ENCODE measurements at places on chromosomes 5 and 9.

DNA sequence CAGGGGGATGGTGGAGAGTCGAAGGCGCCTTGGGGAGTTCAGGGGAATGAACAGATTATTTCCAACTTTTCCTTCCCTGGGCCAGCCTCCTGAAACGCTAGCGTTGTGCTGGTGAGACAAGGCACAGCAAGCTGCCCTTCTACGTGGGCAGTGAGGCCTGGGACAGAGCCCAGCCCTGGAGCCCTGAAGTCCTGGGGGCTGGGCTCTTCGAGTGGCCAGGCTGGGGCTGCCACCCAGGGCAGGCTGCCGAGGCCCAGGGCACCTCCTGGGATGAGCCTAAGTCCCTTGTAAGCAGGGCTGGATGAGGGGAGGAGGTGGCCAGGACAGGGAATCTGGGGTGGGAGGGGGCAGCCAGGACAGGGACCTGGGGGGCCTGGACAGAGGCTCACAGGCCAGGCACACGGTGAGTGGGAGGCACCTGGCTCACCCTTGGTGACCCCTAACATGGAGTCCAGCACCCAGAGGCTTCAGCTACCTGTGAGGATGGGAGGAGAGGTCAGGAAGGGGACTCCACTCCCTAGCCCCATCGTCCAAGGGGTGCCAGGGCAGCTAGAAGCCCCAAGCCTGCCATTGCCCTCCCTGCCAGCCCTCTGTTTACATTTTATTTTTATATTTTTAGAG lies 1.3 kb upstream of the LCN12 start:
- DNase-seq: no peak

- DNase-seq: no peak
Measured at GRCh38 chr5:145360936-145361335, 474.2 kb downstream of the PRELID2 start.

DNA sequence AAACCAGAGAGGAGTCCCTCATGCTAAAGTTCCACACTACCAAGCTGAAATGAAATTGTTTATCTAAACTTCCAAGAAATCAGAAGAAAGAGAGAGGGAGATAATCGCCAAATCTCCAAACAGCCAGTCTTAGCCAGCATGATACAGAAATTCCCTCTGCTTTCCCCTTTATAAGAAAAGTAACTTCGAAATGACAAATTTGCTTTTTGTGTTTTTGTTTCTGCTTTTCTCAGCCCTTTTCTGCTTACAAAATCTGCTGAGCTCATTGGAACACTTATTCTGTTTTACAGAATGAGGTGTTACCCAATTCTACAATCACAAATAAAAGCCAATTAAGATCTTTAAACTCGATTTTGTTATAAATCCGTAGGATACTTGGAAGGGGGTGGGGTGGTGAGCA lies 72.9 kb downstream of the SFXN1 start:
- DNase-seq: no peak

GRCh38 chr5:153517241-153517611 lies 26.8 kb downstream of the GRIA1 start:
- no peak for DNase-seq

GRCh38 chr5:15440434-15440833 lies 59.5 kb upstream of the FBXL7 start:
- no peak for DNase-seq

GRCh38 chr5:124706729-124707361 lies 39.6 kb downstream of the ZNF608 start:
- DNase-seq: no peak

- no peak for DNase-seq
Measured at GRCh38 chr9:110978516-110978915, 59.8 kb downstream of the LPAR1 start.

GRCh38 chr5:59275510-59276324 lies 617.8 kb downstream of the PDE4D start:
- DNase-seq: no peak

DNA sequence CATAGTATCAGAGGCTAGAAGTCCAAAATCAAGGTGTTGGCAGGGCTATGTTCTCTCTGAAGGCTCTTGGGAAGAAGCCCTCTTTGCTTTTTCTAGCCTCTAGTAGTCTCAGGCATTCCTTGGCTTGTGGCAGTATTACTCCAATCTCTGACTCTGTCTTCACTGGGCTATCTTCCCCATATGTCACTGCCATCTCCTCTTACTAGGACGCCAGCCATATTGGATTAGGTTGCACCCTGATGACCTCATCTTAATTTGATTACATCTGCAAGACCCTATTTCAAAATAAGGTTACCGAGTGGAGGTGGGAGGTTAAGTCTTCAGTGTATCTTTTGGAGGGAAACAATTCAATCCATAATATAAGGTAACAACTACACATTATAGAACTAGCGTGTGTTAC lies 21.3 kb upstream of the EBF1 start:
- DNase-seq: no peak

GRCh38 chr9:101923451-101923850 lies 185.0 kb upstream of the GRIN3A start:
- no peak for DNase-seq

DNA sequence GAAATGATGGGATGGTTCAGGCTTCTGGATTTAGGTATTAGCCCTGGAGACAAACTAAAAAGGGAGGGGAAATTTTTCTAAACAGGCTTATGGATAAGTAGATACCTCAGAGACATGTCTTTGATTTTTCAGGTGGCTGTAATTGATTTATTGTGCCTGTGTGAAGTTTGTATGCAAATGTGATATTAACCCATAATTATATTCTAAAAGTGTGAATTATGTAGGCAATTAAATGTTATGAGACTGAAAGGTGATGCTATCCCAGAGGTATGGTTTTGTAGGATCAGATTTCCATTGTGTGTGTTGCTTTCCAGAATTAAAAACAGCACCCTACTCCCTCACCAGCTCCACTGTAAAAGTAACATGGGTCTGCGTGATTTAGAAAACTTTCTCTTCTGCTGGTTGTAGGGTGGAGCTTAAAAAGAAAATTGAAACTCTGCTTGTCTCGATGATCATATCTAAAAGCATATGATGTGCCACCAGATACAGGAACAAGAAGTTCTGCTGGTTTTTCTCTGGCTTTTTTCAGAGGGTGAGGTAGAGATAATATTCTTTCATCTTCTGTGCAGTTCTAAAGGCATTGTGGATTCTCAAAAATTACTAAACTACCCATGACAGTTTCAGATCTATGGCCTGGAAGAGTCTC lies 71.8 kb upstream of the TAF11L2 start:
- DNase-seq: no peak

GRCh38 chr5:172364773-172365172 lies 81.2 kb upstream of the UBTD2 start:
- DNase-seq: no peak

- DNase-seq: no peak
Measured at GRCh38 chr5:38431242-38431853, 125.1 kb downstream of the LIFR start.

GRCh38 chr5:144467792-144468191 lies 297.1 kb downstream of the KCTD16 start:
- no peak for DNase-seq

GRCh38 chr5:125298746-125299379 lies 552.4 kb upstream of the ZNF608 start:
- DNase-seq: no peak

Data from stimulated activated CD4-positive, alpha-beta T cell treated with anti-CD3 and anti-CD28 coated beads, Interleukin-4, amount 100 ng/mL, for 4 hours (primary cell).